ENCODE measurements at places on chromosomes 11 and 22. TPM values are rescaled to one million over a fixed set of nuclear protein-coding genes. Genes with fewer than 3 reads are reported as not detected.

OR5P2 gene
- not detected for total RNA-seq

SCGB1C1 gene
- total RNA-seq, result not detected

DNA sequence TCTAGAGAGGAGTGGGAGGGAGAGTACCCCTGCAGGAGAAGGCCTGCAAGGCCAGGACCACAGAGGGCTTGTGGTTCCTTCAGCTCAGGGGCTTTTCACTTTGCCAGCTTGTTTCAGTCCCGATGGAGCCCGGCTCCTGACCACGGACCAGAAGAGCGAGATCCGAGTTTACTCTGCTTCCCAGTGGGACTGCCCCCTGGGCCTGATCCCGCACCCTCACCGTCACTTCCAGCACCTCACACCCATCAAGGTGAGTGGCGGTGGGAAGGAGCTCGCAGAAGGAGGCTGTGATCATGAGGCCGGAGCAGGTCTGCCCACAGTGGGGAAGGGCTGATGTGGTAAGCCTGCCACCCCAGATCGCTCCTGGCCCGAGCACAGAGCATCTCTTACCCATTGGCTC is 13.5 kb downstream of the ACP2 start:
- DNase-seq, result no peak

SSTR3 gene
- 0.29 TPM for total RNA-seq

GRCh38 chr22:24413271-24413670 is 14.1 kb upstream of the ADORA2A start:
- DNase-seq, result no peak

DNA sequence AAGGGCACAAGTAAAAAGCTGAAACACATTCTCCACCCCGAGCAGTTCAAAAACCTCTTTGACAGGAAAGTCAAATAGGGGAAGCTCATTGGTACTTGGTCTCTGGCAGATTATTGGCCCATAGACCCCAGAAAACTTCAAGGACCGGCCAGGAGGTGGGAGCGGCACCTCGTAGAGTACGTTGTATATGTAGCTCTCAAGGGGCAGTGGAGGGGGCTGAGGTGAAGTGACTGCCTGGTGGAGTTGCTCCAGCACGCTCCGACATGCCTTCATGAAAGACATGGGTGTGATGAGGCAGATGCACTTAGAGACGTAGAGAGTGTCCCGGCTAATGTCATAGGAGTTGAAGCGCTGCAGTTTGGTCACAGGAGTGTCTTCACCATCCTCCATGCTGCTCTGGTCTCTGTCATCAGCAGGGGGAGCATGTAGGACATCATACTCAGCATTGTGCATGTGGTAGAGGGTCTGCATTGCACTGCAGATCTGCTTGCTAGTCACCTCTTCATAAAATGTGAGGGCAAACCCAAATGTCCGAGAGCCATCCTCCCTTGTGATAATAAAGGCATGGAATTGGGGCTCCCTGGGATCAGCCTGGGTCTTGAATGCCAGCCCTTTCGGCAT is 61.3 kb downstream of the DENND5A start:
- DNase-seq, result no peak

DNA sequence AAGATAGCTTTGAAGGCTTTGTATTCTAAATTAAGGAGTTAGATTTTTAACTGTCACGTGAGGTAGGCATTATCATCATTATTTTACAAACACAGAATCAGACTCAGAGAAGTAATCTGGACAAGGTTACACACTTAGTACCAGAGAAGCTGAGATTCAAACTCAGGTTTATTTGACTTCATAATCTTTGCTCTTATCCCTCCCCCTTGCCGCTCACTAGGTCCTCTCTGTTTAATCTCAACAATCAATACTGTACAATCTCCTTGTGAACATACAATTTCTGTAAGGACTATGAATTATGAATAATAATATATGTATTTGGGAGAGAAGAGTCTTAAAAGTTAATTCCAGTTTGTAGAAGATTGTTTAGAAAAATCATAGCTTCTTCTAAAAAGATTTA is 5.2 kb upstream of the DNAJB7 start:
- no peak for DNase-seq

All from natural killer cell treated with Interleukin-12 subunit alpha and Interleukin-12 subunit beta and Interleukin-15 and Interleukin-18, amount 100 ng/mL, for 72 hours (primary cell).